ENCODE measurements at places on chromosomes 1 and 21.

DNA sequence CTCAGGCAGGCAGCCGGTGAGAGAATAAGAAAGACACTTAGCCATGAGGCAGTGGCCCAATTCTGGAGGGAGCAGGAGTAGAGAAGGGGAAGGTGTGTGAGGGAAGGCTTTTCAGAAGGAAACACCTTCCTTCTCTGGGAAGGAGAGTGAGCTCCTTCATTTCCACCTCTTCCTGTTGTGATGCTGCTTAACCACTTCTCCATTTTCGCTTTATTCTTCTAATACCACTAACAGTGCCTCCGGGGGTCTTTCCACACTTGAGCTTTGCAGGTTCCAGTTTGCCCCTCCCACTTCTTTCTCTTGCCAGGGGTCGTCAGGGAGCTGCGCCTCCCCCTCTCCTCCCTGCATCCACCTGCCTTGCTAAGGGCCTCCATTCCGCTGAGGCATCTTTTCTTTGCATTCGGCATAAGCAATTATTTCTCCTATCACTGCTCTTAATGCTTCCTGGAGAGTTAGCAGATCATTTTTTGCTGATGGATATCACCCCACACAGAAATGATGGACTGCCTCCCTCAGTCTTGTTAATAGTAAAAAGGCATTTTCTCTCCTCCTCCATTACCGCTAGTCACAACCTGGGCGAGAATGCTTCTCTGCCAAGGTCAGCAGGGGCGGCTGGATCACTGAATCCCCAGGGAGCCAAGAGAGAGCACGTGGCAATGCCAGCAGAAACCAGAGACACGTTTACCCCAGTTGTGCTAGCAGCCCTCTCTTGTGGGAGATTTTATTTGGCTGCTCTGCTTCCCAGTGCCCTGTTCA, 74.8 kb downstream of the ELAVL4 start:
- DNase-seq: no peak

- DNase-seq: no peak
Measured at GRCh38 chr1:54273795-54274163, 73.8 kb downstream of the MRPL37 start.

GRCh38 chr21:34559089-34559631, 47.1 kb upstream of the KCNE1 start:
- DNase-seq: no peak

- no peak for DNase-seq
Measured at GRCh38 chr1:7586031-7586941, 184.8 kb upstream of the VAMP3 start.

- no peak for DNase-seq
Measured at GRCh38 chr1:156162430-156163037, 9.1 kb downstream of the SEMA4A start.

DNA sequence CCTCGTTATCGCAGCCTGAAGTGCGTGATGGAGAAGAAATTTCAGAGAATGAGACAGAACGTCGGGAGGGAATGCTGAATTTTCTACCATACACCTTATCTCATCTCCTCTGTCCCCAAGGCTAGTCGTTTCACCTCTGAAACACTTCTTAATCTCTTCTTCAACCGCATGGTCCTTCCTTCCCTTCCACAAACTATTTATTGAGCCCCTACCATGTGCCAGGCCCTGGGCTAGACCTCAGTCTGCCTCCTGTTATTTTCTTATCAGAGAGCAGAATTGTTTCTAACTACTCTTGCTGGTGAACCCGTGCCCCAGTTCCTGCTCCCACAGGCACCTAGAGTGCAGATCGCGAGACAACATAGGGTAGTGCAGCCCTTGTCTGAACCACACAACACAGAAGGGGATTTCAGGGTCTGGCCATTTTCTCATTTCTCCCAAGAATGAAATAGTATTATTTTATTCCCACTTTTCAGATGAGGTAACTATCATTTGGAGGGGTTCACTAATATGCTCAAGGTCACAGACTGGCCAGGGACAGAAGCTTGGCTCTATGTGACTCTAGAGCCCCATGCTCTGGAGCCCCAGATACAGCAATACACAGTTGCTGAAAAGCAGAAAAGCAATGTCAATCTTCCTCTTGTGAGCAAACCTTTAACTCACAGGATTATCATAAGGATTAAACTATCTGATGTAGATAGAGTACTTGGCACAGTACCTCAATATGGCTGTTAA, 598 bp upstream of the ADIPOR1 start:
- no peak for DNase-seq

DNA sequence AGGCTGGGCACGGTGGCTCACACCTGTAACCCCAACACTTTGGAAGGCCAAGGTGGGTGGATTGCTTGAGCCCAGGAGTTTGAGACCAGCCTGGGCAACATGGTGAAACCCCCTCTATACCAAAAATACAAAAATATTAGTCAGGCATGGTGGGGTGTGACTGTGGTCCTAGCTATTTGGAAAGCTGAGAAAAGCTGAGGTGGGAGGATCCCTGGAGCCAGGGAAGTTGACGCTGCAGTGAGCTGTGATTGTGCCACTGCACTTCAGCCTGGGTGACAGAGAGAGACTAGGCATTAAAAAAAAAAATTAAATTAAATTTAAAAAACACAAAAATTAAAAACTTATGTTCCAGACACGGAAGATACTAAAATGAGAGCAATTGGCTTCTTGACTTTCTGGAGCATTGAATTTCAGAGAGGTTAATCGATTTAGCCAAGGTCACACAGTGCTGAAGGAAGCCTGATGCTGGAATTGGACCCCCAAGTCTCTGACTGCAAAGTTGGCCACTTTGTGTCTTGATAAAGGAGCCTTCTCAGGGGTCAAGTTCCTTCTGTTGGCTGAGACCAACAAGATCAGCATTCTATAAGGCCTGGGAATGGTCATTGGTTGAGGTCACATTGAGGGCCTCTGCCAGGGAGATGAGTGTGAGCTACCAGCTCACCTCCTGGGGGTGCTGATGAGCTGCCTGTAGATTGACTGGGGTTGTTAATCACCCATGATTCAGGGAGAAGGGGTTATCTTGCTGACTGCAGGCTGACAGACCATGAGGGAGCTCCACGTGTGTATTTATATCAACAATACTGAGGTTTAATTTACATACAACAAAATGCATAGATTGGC, 54.3 kb downstream of the RPS6KA1 start:
- peak; percentile 77 for DNase-seq

DNA sequence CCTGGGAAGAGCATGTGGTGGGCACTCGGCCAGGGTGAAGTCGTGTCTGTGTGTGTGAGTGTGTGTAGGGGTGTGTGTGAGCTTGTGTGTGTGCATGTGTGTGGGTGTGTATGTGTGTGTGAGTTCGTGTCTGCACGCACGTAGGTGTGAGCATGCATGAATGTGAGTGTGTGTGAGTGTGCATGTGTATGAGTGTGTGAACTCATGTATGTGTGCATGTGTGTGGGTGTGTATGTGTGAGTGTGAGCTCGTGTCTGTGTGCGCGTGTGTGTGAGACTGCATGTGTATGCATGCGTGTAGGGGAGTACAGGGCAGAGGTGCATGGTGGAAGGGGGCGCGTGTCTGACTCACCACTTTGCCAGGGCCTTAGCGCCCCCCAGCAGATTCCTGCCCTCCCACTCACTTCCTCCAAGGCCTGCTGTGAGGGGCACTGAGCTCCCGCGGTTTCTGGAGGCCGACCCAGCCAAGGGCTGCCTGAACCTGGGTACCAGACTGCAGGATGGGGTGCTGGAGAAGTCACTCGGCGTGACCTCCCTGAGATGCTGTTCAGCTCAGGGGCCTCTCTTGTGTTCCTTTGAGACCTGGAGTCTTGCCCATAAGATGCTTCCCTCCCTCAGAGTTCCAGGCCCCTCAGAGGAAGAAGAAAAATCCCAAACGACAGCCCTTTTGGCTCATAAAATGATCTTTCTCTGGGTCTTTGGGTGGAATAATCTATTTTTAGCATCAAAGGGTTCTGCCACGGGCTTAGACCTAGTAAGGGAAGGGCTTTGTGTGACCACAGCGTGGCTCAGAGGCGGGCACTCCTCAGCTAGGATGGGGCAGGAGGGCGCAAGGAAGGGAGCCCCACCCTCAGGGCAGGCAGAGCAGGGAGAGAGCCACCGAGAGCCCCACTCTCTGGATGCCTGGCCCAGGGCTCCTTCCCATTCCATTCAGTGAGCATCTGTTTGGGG, 41.1 kb upstream of the RUNX3 start:
- DNase-seq: no peak

GRCh38 chr1:44681905-44682882, 7.7 kb downstream of the ARMH1 start:
- DNase-seq: no peak

DNA sequence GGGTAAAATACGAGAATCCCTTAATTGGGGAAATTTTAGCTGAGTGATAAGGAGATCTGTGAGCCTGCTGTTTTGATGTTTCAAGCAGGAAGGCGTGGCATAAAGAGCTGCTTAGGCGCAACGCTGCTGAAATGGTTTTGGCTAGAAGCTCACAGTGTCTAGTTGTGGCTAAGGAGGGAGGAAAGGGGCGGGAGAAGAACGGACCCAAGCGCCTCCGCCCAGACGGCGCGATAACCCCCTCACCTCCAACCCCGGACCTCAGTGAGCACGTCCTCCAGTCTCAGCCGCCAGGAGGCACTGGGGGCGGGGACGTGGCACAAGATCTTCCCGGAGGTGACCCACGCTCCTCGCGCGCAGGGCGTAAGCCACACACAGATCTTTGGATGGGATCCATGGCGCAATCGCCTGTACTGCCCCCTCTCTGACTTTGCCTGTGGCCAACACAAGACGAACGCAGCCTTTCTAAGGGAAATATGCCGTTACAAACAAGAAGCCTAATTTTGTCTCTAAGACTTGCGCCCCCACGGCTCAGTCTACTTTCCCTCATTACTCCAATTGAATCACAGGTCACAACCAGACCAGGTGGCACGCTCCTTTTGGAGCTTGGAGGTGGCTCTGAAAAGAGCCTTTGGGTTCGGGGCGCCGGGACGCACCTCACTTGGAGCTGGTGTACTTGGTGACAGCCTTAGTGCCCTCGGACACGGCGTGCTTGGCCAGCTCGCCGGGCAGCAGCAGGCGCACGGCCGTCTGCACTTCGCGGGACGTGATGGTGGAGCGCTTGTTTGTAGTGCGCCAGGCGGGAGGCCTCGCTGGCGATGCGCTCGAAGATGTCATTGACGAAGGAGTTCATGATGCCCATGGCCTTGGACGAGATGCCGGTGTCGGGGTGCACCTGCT, 23.4 kb upstream of the RNF187 start:
- DNase-seq: peak; percentile 87

GRCh38 chr1:226690460-226690982, 48.6 kb downstream of the ITPKB start:
- DNase-seq: peak; percentile 66

GRCh38 chr21:46390603-46391545, 66.9 kb downstream of the PCNT start:
- DNase-seq: no peak

DNA sequence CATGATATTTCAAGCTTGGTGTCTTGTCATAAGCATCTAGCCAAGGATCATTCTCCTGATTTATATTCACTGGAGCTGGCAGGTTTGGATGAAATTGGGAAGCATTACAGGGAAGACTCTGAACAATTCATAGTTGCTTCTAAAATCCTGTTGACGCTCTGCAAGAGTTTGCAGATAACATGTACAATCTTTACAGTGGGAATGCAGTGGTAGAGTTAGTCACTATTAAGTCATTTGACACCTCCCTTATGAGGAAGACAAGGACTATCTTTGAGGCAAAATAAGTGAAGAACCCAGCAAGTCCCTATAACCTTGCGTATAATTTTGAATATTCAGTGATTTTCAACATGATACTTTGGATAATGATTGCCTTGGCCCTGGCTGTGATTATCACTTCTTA, 45.3 kb upstream of the CRB1 start:
- no peak for DNase-seq

GRCh38 chr1:207950750-207951149, 39.8 kb upstream of the CD34 start:
- DNase-seq: no peak

DNA sequence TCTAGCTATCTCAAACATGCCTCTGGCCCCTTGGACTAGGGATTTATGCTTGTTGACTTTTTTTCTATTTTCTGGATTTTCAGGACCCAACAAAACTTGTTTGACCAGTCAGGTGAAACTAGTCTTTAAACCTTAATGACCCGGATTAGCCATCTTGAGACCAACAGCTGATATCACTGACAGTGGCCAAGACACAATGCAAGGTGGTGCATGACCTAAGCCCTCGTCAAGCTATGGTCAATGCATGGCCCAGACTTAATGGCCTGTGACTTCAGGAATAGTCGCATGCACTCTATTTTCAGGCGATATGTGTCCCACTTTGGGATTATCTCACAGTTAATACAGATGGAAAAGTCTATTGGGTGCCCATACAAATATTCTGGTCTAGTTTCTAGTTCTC, 190.4 kb downstream of the ZBTB18 start:
- DNase-seq: no peak

DNA sequence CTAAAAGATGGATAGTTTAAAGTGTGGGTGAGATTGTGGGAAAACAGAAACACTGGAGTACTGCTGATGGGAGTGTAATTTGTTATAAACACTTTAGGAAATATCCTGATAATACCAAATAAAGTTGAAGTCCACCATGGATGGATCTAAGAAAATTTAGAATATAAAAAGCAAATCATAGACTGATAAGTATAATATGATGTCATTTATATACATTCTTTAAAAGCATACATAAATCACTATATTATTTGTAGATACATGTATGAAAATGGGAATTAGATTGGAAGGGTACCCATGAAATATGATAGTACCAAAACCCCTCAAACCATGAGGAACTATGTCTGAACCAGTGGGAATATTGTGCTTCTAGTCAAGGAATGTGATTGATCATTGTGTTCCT, 7.9 kb downstream of the ZMPSTE24 start:
- DNase-seq: no peak

DNA sequence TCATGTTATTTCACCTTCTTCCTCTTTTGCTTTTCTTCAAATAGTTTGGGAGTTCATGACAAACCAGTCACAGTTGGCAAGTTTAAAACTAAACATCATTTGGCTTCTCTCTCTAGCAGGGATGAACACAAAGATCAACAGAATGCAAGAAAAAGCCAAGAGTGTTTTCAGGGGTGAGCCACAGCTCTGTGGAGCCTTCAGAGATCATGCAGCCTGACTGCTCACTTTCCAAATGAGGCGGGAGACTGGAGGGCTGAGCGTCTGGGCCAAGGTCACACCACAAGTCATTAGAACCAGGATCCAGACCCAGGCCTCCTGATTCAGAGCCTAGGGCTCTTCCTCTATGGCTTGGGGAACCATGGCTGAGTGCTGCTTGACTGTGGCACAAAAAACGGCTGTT, 2.7 kb downstream of the DPT start:
- no peak for DNase-seq

DNA sequence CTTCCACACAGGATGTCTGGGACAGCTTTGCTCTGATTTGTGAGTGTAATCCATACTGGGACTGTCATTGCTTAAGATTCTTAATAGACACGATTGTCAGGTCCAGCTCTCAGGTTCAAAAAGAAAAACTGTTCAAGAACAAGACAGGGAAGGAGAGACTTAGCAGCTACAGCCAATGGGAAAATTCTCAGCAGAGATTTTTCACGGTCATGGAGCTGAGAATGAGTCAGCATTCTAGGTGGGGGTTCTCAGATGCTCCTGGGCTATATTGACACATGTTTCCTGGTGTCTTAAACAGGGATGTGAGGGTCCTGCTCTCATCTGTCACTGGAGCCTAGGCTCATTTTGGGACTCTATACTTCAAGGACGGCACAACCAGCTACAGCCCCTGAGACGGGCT, 318.3 kb downstream of the RRAGC start:
- no peak for DNase-seq

GRCh38 chr1:240170266-240170665, 78.6 kb downstream of the FMN2 start:
- no peak for DNase-seq
